ENCODE measurements at places on chromosomes 6 and 20. TPM values are rescaled to one million over a fixed set of nuclear protein-coding genes. Genes with fewer than 3 reads are reported as not detected.

DNA sequence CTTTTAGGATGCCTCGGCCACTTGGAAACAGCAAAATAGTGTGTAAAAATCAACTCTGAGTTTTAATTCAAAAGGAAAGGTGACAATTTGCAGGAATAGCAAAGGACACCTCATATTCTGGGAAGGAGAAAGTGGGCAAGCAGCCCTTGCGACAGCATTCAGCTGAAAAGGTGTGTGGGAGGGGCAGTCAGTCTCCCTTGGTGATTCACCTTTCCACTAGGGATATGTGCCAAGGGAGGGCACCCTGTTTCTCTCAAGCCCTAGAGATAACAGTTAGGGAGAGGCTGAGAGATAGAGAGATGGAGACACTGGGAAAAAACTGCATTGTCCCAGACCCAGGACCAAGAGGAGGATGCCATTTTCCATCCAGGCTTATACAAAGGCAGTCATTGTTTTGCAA is 228.1 kb downstream of the EPM2A start:
- DNase-seq: no peak

GRCh38 chr20:12924126-12924525 is 84.6 kb upstream of the SPTLC3 start:
- DNase-seq: no peak

DNA sequence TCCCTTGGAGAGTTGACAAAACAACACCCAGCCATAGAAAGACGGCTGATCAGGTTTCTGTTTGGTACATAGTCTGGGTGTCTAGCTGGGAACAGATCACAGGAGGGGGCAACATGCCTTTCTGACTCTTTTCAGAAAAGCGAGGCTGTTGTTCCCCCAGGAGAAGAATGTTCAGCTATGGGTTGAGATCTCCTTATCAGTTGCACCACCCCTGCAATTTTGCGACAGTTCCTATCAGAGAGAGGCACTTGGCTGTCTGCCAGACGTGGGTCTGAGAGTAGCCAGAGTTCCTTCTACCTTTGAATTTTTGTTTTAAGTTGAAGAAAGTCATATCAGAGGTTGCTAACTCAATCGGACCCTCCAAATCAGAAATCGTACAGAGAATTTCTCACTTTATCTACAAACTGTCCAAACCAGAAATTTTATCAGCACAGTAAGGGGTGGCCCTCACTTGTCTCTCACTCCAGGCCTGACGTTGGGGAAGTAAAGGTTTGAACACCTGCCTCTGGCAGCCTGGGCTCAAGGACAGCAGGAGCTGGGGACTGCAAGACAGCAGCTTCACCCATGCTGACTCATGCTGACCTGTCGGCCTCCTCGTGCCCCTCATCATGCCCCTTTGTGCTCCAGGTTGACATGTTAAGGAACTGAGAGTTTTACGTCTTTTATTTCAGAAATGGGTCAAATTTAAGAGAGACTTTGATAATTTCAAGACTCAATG is 42.3 kb downstream of the TMC2 start:
- DNase-seq: no peak

GRCh38 chr6:136725124-136725523 is 67.2 kb downstream of the MAP3K5 start:
- DNase-seq: no peak

DNA sequence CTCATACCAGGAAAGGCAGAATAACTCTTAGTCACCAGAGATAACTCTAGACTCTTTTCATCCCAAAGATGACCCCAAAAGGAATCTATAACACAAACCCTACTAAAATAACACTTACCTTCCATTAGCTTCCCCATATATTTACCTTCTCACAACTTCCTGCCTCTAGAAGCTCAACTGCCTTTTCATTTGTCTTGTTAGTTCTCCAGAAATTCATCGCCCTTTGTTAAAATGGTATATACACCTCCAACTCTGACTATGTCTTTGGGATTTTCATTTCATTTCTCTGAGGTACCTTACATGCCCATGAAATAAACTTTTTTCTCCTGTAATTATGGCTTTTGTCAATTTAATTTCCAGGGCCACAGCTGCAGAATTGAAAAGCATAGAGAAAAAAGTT is 33.5 kb downstream of the GCM1 start:
- DNase-seq: no peak

DNA sequence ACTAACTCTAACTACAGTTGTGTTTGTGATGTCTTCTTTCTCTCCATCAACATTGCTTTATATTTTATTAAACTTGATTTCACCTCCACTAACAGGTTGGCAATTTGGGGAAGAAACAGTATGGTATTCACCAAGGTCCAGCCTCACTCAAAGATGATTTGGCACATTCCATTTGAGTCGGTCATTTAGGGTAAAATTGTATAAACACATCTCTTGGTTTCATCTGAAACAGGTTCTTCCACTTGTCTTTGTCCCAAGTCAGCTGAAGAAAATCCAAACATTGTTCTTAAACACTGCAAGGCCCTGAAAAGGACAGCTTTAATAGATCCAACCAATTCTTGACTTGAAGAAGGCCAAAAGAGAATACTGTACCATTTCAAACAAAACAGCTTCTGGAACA is 104.9 kb upstream of the NT5E start:
- no peak for DNase-seq

GRCh38 chr20:62409931-62410745 is 3.1 kb upstream of the CABLES2 start:
- no peak for DNase-seq

DNA sequence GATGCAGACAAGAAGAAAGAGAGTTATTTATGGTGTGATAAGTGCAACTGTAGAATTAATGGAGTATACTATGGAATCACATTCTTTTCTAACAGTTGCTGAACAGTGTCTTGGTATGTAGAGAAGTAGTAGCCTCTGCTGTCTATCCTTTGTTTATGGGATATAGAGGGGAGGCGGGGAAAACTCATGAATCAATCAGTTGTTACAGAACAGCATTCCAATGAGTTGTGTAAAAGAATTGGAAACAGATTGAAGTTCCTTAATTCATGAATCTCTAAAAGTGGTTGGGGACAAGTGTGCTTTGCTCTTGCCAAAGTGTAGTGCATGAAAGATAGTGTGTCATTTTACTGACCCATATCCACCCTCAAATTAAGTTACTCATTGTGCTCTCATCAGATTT is 77.7 kb downstream of the FLRT3 start:
- DNase-seq: no peak

GRCh38 chr6:123089226-123089625 is 93.2 kb downstream of the CLVS2 start:
- no peak for DNase-seq

- DNase-seq: no peak
Measured at GRCh38 chr6:122749451-122750050, 30.0 kb upstream of the FABP7 start.

DNA sequence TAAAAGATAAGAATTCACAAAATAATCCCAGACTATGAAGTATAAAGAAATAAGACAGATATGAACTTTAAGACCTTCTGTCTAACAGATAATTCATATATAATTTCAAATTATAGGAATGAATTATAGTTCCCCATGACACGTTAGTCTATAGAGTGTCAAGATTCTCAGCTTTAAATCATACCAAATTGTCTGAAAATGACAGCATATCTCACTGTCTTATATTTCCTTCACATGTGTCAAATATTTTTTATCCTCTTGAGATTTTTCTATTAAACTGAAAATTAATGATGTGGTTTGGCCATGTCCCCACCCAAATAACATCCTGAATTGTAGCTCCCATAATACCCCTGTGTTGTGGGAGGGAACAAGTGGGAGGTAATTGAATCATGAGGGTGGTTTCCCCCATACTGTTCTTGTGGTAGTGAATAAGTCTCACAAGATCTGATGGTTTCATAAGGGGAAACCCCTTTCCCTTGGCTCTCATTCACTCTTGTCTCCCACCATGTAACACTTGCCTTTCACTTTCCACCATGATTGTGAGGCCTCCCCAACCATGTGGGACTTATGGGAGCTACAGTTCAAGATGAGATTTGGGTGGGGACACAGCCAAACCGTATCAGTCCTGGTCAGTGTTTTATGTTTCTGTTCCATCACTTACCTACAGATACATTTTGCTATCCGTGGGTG is 825.3 kb upstream of the GJE1 start:
- DNase-seq: no peak

GRCh38 chr6:44537306-44538049 is 150.0 kb downstream of the CDC5L start:
- no peak for DNase-seq

GRCh38 chr6:36596356-36596755 is 2.2 kb downstream of the SRSF3 start:
- DNase-seq: no peak

GRCh38 chr6:43984442-43985321 is 142.6 kb downstream of the MRPL14 start:
- peak; percentile 70 for DNase-seq

DNA sequence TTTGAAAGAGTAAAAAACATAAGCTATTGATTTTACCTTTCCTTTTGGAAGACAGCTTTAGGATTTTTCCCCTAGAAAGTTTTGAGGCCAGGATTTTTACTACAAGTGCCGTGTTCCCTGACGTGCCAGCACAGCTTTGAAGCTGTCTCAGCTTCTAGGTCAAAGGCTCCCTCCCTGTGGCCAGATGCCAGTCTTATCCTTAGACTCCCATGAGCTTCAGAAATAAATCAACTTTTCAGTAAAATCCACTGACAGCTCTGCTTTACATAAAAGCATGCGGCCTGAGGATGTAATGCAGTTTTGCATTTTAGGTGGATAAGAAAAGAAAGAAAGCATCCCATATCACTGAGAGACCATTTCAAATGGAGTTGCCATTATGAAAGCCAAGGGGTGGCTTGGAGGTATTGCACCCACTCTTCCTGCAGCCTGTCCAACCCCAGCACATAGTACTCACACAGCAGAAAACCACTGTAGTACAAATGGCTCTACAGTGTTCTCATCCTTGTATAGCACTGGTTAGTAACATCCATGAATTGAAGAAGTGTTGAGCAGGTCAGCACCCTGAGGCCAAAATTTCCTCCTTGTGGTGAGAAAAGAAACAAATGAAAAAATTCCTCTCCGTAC is 15.2 kb upstream of the ATXN1 start:
- no peak for DNase-seq

GRCh38 chr6:94955156-94955555 is 622.2 kb upstream of the MANEA start:
- DNase-seq: no peak

GRCh38 chr6:138211048-138211581 is 7.2 kb downstream of the PBOV1 start:
- no peak for DNase-seq

GRCh38 chr6:40499215-40499614 is 87.9 kb downstream of the LRFN2 start:
- no peak for DNase-seq

- no peak for DNase-seq
Measured at GRCh38 chr20:2023151-2023550, 29.3 kb upstream of the PDYN start.

DNA sequence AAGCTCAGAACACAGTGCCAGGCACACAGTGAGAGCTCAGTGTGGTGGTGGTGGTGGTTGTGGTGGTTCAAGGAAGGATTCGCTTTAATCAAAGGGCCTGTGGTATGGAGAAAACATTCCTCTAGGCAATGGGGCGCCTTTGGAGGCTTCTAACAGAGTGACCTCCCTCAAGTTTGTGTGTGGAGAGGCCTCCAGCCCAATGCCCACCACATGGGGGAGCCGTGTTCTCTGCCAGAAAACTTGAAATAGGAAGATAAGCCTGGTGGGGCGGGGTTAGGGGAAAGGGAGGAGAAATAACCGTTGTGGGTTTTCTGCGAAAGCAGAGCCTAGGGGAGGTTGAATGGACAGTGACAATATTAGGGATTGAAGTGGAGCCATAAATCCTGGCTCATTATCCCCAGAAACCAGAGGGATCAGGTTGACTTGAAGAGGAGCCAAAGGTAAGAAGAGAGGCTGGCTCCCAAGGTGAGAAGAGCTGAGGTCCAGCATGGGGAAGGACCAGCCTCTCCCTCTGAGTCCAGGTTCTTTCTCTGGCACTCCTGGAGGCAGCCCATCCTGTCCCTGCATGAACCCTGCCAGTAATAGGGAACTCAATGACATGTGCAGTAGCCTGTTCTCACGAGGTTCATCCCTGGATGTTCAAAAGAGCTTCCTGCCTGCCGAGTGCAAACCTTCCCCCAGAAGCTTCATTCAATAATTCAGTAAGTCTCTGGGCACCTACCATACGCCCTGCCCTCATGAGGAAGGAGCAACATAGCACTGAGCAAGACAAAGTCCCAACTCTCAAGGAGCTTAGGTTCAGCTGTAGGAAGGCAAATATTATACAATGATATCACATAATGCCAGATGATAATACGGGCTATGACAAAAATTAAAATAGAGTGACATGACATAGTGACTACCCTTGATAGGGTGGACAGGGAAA is 51.4 kb downstream of the TGM2 start:
- DNase-seq: no peak

DNA sequence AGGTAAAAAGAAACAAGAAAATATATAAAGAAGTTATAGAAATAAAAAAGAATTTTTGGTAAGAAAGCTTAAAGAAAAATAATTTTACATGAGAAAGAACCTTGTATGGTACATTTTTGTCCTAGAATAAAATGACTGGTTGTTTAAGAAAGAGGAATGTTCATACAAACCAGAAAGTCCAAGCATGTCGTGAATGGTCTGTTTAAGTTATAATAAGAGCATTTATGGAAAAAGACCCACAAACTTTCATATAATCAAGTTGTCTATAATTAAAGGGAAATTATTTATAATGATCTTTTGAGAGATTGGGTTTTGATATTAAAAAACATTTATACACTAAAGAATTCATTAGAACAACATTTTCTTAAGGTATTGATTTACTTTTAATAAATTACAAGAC is 27.8 kb upstream of the FAM110A start:
- no peak for DNase-seq

- no peak for DNase-seq
Measured at GRCh38 chr6:84269947-84270733, 42.7 kb upstream of the CEP162 start.

- no peak for DNase-seq
Measured at GRCh38 chr6:21188505-21189223, 404.9 kb upstream of the SOX4 start.

GRCh38 chr20:54014293-54014926 is 56.0 kb downstream of the BCAS1 start:
- no peak for DNase-seq

HTR1E gene
- not detected for total RNA-seq

LRP11 gene
- 11.6 TPM for total RNA-seq

LY6G6C gene
- total RNA-seq: not detected

KIAA1755 gene
- total RNA-seq: 7.0 TPM

ULBP1 gene
- total RNA-seq: 0.16 TPM

RAB44 gene
- total RNA-seq: 0.11 TPM

KCTD20 gene
- 29.6 TPM for total RNA-seq

NMBR gene
- not detected for total RNA-seq

SPATA25 gene
- 3.3 TPM for total RNA-seq

Measured in cardiac septum (tissue), 1 donor.